ENCODE measurements at places on chromosomes 1 and 21.

DNA sequence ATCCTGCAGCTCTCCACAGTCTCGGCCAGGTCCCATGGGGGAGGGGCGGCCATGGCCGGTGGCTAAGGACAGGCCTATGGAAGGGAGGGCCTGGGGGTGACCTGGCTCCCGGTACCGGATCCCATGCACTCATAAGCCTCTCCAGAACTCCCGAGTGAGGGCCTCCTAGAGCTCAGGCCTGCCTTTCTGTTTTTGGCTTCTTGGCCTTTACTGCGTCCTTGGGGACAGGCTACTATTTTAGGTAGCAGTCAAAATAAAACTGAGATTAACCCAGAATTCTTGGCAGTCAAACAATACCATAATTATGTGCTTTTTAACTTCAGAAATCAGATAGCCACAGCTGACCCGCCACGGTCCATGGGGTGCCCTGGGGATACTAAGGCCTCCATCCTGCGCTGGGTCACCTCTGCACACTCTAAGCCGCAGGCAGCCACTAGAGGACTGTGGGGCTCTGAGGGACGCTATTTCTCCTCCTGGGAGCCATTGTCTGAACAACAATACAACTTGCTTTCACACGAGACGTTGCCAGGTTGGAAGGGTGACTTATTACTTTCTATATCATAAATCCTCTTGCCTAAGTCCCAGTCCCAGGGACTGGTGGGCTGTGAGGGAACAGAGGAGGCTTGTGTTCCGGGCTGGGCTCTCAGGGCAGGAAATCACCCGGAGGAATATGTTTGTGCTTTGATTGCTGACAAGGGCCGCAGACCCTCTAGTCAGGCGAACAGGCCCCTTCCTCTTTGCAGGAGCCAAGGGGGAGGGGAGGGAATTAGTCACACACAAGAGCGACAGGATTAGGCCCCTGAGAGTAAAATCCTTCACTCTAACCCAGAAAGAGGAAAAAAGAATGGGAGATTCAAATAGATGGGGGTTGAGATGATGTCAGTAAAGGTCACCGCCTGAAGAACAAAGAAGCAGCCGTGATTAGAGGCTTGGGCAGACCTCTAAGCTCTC is 40.7 kb upstream of the BCAR3 start:
- DNase-seq, result no peak

DNA sequence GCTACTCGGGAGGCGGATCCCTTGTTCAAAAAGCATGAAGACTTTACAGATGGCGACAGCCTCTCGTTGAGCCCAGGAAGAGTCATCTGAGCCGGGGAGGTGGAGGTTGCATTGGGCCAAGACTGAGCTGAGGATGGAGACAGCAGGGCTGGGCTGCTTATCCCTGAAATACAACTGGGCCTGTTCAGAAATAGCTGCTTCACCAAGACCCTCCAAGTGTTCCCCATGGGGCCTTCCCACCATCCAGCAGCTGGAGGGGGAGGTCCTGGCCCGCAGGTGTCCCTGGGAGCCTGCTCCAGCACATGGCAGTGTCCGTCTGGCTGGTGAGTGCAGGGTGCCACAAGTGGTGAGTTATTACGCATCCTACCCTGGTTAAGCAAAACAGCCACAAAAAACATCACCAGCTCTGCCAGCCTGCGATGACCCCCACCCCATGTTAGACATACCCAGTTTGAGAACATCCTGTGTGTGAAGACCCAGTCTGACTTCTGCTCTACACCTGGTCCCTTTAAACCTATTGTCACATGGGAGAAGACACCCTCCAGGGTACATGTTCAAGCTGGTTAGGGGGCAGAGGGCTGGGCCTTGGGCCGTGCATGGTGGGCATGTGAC is 93.1 kb upstream of the TMPRSS2 start:
- no peak for DNase-seq

- peak; percentile 91 for DNase-seq
These were observed 21.7 kb downstream of the INTS3 start for GRCh38 chr1:153749408-153750005.

GRCh38 chr1:213622365-213623063 is 365.3 kb upstream of the PROX1 start:
- DNase-seq, result no peak

GRCh38 chr1:239719642-239720258 is 333.4 kb downstream of the CHRM3 start:
- no peak for DNase-seq

- no peak for DNase-seq
These were observed 2.0 kb downstream of the MAPKAPK2 start for GRCh38 chr1:206686478-206687249.

- DNase-seq, result no peak
These were observed 17.5 kb upstream of the COL18A1 start for GRCh38 chr21:45387506-45387905.

DNA sequence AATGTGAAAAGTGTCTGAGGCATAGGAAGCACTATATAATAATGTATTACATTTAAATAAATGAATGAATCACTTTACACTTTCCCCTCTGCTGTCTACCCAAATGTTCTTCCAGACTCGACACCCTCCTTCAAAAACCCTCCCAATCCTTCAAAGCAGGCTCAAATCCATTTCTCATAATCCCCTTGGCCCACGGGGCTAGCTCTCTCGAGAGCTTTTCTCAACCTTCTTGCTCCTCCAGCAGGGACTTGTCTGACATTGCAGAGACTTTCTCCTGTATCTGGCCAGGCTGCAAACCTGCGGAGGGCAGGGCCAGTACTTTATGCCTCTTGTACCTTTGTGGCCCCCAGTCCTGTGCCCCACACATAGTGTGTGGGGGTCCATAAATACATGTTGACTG is 14.1 kb upstream of the CNTN2 start:
- no peak for DNase-seq

GRCh38 chr21:36747815-36748383 is 49.0 kb downstream of the SIM2 start:
- peak; percentile 44 for DNase-seq

- peak; percentile 34 for DNase-seq
These were observed 2.4 kb downstream of the CCDC17 start for GRCh38 chr1:45621501-45621836.

- no peak for DNase-seq
These were observed 78.6 kb upstream of the SLC44A3 start for GRCh38 chr1:94741510-94741909.

GRCh38 chr1:198179556-198179981 is 22.8 kb downstream of the NEK7 start:
- DNase-seq, result no peak

- no peak for DNase-seq
These were observed 3.2 kb downstream of the FCRL2 start for GRCh38 chr1:157773493-157774350.

DNA sequence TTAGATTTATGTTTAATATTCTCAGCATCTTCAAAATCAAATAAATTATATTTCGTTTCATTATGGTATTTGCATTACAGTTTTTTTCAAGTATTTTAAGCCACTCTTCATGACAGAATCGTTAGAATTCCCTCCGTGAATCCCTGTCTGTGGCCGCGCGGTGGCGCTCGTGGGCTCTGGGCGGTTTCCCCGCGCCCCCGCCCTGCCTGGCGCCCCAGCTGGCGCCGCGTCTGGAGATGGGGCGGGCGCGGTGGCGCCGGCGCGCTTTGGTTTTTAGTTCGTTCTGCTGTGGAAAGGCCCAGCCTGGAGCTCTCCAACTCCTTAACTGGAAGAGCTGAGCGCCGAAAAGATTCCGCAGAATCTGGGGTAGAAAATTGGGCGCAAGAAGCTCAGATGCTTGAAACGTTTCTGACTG is 25.7 kb downstream of the PRMT2 start:
- DNase-seq, result peak; percentile 69

- no peak for DNase-seq
These were observed 79.2 kb downstream of the TYW3 start for GRCh38 chr1:74812180-74812541.

DNA sequence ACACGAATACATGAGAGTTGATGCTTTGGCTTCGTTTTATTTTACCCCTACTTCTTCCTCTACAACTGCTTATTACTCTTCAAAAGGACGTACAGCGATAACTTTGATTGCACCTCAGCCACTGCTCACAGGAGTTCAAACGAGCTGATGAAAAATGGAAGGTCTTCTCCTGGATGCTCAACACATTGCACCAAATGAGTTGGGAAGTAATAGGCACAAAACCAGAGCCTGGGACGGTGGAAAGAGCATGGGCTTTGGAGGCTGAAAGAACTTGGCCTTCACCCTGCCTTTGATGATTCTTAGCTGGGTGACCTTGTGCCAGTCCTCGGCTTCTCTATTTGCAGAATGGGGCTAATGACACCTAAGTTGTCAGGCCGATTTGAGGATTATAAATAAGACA is 4.8 kb downstream of the CD53 start:
- no peak for DNase-seq

DNA sequence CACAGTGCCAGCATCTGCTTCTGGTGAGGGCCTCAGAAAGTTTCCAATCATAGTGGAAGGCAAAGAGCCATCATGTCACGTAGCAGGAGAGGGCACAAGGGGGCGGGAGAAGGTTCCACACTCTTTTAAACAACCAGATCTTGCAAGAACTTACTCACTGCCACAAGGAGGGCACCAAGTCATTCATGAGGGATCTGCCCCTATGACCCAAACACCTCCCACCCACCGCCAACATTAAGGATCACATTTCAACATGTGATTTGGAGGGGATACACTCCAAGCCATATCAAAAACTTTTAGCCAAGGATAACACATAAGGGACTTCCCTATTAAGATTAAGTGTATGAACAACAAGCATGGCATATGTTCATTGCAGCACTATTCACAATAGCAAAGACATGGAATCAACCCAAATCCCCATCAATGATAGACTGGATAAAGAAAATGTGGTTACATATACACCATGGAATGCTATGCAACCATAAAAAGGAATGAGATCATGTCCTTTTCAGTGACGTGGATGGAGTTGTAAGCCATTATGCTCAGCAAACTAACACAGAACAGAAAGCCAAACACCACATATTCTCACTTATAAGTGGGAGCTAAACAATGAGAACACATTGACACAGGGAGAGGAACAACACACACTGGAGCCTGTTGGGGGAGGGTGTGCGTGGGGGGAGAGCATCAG is 19.9 kb upstream of the SLC35F3 start:
- no peak for DNase-seq

- peak; percentile 78 for DNase-seq
These were observed 133.7 kb downstream of the CAPN8 start for GRCh38 chr1:223531742-223532341.

GRCh38 chr1:87134625-87135328 is 193.9 kb upstream of the LMO4 start:
- DNase-seq, result peak; percentile 52

GRCh38 chr21:20030390-20030789 is 967.8 kb upstream of the NCAM2 start:
- DNase-seq, result no peak

GRCh38 chr1:224884361-224884801 is 45.1 kb upstream of the DNAH14 start:
- DNase-seq, result no peak

GRCh38 chr1:183807549-183808168 is 2.7 kb downstream of the RGL1 start:
- DNase-seq, result peak; percentile 58

DNA sequence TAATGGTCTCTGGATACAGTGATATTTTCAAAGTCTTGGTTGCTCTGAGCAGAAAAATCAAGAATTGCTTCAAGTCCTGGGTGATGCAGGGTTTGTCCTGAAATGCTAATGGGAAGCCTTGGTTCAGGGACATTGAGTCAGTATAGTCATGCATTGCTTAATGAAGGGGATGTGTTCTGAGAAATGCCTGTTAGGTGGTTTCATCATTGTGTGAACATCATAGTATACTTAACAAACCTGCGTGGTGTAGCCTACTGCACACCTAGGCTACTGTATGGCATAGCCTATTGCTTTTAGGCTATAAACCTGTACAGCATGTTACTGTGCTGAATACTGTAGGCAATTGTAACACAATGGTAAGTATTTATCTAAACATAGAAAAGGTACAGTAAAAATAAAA is 36.4 kb downstream of the TBCE start:
- DNase-seq, result no peak

DNA sequence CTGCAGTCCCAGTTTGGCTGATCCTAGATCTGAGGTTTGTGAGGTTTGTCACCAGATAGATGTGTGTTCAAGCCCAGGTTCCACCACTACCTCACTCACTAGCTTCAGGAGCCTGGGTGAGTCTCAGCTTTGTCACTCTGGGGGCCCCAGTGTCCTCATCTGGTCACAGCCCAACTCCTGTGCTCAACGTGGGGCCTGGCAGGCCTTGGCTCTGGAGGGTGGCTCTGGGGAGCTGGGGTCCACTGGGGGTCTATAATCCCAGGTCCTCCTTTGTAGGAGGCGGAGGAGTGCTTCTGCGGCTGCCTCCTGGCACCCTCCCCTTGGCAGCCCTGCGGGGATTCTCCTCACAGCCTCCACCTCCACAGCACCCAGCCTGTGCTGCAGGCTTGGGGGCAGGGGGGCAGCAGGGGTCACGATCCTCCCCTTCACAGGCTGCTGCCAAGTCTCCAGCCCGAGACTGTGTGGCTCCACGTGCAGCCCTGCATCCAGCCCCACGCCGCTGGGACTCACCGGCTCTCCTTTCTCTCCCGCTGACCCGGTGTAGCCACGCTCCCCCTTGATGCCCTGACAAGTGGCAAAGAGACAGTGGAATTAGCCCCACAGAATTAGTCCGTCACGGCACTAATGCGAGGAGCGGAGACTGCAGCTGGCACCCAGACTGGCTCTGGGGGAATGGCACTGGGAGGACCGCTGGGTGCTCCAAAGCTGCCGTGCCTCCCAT is 22.5 kb upstream of the PEF1 start:
- no peak for DNase-seq

- DNase-seq, result peak; percentile 72
These were observed 3.3 kb downstream of the B3GALT2 start for GRCh38 chr1:193183019-193183627.

- DNase-seq, result no peak
These were observed 15.5 kb downstream of the IFNGR2 start for GRCh38 chr21:33418691-33419090.

GRCh38 chr1:93178418-93178817 is 1.8 kb downstream of the TMED5 start:
- DNase-seq, result no peak

- no peak for DNase-seq
These were observed 681 bp upstream of the UBXN10 start for GRCh38 chr1:20184997-20185833.

DNA sequence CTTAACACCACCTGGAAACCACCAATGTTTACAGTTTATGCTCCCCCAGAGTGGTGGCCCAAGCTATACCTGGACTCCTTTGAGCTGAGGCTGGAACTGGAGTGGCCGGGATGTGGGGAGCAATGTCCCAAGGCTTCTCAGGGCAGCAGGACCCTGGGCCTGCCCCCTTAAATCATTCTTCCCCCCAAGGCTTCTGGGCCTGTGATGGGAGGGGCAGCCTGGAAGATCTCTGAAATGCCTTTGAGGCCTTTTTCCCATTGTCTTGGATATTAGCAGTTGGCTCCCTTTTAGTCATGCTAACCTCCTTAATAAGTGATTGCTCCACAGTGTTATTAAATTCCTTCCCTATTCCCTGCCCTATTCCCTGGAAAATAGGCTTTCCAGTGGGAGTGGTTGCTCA is 185.8 kb downstream of the HS2ST1 start:
- DNase-seq, result no peak
